Inflammatory macrophage treated with lipopolysaccharide for 4 hours (primary cell): ENCODE measurements at places on chromosomes 1 and 21.

- DNase-seq, result no peak
Measured at GRCh38 chr1:206551986-206552326, 44.6 kb downstream of the RASSF5 start.

DNA sequence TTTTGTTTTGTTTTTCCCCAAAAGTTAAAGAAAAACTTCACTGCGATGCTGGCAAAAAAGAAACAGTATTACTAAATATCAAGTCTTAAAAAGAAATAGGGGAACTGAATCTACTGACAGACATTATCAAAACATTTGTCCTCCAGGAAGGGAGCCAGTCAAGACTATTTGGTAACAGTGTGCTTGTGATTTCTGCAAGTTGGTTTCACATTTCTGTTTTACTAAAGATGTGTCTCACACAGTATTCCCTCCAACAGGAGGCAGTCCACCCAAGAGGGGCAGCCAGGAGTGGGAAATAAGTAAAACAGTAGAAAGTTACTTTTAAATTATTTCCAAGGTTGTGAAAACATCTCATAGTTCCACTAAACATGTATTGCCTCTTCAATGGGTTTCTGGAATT, 74.4 kb upstream of the SDC3 start:
- peak; percentile 92 for DNase-seq

DNA sequence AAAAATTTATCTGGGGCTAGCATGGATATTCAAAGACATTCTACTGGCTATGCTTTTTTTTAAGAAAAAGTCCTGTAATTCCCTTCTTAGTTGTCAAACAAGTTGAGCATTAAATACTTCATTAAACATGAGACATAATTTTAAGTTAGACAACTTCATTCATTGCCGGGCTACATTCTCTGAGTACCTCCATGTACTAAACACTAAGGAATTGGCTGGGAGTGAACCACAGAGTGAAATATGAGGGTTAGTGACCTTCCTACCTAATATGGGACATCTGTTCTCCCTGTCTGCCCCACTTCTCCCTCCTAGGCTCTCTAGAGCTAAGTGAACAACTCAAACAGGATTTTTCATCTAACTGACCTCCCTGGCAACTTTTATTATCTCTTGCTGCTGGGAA, 370.4 kb downstream of the VAV3 start:
- DNase-seq, result no peak

GRCh38 chr1:110602466-110602865, 3.7 kb downstream of the KCNA2 start:
- DNase-seq, result no peak

DNA sequence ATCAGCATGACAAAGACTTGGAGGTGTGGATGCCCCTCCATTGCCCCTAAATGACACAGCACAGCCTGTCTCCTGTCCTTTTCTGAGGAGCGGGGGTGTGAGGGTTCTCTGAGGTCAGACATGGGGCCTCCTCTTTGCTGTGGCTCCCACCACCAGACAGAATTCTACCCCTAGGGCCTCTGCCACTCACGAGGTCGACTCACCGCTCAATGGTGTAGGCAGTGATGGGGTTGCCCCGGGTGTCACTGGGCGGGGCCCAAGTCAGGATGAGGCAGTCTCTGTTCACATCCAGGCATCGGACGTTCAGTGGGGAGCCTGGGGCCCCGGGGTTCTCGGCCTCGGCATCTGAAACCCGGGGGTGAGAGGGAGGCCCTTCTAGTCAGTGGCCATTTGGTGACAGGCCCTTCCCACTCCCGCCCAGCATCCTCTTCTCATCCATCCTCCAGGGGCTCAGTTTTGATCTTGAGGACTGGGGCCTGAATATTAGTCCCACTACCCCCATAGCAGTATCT, 19.9 kb downstream of the MYOM3 start:
- DNase-seq, result no peak

- no peak for DNase-seq
Measured at GRCh38 chr1:235315173-235315572, 12.8 kb downstream of the ARID4B start.

DNA sequence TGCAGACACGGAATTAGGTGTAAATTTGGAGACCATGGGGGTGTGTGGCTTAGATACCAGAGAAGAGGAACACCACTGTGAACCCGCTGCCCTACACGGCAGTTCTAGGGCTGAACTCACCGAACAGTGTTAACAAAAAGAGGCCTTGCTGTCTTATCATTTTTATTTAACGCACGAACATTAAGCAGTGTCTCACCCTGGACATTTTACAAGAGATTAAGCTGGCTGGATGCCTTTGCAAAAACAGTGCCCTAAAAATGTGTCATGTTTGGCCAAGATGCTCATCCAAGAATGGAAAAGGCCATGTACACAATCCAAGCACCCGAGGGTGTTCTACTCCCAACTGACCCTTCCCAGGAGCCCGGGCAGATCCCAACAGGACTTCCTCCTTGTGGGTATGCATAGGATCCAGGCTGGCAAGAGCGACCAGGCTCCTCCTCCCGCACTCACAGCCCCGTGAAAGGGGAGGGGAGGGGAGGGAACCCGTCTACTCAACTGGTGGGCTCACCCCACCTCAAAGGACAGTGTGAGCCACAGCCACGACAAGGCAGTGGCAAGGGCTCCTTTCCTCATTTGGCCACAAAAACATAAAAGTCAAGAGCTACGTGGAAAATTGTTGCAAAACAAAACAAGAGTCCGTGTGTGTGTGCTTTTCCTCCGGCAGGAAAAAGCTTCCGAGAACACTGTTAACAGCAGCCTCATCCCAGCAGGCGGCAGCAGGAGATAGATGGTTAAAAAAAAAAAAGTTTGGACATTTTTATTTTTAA, 20.3 kb downstream of the C2CD2 start:
- DNase-seq, result no peak

GRCh38 chr1:26533951-26534509, 4.5 kb downstream of the RPS6KA1 start:
- no peak for DNase-seq

GRCh38 chr1:101250656-101251272, 13.9 kb downstream of the S1PR1 start:
- no peak for DNase-seq

GRCh38 chr1:7940745-7941436, at the start of gene TNFRSF9:
Gene TNFRSF9 (minus strand): TSS chr1:7940839. CDS start chr1:7939994, 845 bp downstream.
- DNase-seq, result peak; percentile 90
